ENCODE measurements at places on chromosomes 2 and 18.

DNA sequence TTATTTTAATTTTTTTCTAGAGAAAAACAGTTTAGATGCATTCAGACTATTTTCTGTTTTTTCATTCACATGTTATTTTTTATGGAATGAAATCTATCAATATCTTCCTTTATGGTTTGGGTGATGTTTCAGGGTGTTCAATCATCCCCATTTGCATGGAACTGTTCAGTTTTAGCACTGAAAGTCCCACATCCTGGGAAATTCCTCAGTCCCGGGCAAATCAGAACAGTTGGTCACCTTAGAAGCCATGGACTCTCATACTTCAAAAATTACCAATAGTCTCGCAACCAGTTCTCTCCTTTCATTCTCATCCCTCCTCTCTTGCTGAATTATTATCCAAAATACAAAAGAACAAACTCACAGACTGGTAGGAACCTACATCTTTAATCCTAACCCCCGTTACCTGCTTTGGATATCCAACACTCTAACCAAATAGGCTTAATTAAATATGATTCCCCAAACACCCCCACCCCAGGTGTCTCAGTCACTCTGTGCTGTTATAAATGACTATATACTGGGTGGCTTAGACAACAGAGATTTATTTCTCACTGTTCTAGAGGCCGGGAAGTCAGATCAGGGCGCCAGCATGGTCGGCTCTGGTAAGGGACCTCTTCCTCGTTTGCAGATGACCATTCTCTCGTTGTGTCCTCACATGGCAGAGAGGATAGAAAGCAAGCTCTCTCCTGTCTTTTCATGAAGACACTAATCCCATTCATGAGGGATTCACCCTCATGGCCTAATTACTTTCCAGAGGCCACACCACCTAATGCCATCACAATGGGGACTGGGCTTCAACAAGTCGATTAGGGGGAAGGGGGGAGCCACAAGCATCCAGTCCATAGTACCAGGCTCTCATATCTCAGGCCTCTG, 57.7 kb upstream of the SLC1A4 start:
- DNase-seq, result no peak

DNA sequence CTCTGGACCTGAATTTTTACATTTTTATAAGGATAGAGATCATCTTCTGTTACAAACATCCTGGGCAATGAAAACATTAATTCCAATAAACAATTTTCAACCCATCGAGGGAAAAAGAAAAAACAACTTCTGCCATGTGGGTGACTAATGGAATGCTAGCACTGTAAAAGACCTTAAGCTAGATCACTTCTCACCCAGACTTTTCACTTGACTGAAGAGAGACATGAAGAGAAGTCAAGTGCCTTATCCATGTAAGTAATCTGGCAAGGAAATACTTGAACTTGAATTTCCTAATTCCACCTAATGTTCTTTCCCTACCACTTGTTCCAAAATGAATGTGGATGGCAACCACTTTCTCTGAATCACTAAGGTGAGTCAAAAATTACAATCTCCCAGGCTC, 98.3 kb upstream of the ACVR1C start:
- DNase-seq, result no peak

GRCh38 chr18:24208270-24209035, 69.6 kb downstream of the CABYR start:
- DNase-seq, result no peak

GRCh38 chr2:33392366-33392765, 84.1 kb upstream of the RASGRP3 start:
- no peak for DNase-seq

GRCh38 chr2:126990605-126991532, 92.2 kb downstream of the TEX51 start:
- DNase-seq, result no peak
